CD4-positive, alpha-beta T cell treated with Interleukin-6 for 4 hours (primary cell): ENCODE measurements at places on chromosomes 5 and 9.

DNA sequence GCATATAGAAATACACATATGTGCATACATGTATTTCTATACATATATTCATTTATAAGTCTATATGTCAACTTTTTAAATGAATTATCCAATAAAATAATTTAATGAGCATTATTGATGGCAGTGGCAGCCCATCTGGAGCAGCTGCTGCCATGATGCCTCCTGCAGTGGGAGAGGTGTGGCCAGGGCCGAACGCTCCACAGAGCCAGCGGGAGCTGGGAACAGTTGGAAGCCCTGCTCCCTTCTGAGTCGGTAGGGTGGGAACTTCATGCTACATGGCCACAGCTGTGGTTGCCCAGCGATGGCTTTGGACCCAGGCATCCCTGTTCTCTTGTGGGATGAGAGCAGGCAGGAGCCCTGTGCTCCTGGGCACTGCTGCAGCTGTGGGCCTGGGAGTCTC, 812.4 kb upstream of the CTNND2 start:
- no peak for DNase-seq

DNA sequence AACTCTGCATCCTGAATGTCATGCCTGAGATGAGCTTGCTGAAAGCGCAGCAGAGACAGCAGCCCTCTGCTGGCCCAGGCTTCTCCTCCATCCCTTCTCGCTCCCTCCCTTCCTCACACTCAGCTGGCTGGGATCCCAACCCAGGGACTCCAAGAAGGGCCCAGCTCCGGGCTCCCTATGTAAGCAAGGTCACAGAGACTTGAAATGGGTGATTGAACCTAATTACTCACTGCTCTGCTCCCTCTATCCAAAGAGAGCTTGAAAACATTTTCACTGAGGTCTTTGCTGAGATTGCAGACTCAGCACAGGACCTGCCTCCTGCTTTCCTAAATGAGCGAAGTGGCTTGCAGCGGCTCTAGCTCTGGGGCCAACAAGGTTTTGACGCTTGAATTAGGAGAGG, 42.8 kb downstream of the RAPGEF1 start:
- DNase-seq, result no peak

DNA sequence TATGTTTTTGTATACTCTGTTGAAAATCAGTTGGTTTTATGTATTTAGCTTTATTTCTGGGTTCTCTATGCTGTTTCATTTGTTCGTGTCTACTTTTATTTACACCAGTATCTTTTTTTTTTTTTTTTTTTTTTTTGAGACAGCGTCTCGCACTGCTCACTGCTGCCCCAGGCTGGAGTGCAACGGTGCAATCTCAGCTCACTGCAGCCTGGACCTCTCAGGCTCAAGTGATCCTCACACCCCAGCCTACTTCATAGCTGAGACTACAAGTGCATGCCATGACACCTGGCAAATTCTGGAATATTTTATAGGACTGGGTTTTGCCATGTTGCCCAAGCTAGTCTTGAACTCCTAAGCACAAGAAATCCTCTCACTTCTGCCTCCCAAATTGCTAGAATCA, 869.4 kb upstream of the CDH6 start:
- no peak for DNase-seq

DNA sequence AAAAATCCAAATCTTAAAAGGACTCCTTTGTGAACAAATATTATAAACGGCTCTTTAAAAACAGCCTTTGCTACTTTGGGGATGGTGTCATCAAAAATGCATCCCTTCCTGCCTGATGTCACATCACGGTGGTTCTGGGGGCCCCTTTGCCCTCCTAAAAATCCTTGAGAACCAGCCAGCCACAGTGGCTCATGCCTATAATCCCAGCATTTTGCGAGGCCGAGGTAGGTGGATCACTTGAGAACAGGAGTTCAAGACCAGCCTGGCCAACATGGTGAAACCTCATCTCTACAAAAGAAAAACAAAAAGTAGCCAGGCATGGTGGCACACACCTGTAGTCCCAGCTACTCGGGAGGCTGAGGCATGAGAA, 43.9 kb downstream of the FNBP1 start:
- no peak for DNase-seq

DNA sequence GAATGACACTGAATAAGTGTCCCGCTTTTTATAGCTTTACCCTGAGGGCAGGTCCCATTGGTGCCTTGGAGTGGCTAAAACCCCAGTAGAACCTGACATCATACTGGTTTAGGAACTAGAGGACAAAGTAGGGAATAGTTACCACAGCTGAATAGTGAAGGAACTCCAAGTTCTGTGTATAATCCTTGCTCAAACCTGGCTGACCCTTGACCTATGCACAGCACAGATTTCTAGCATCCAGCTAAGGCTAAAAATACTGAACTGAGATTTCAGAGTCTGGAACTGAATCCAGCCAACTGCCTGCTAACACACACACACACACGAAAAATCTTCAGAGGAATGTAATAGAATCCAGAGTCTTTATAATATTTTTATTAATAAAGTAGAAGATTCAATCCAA, 50.8 kb downstream of the C5 start:
- DNase-seq, result no peak

- DNase-seq, result no peak
Measured at GRCh38 chr9:16637911-16638310, 232.6 kb downstream of the BNC2 start.

GRCh38 chr9:15936306-15936921, 383.6 kb downstream of the CCDC171 start:
- no peak for DNase-seq

DNA sequence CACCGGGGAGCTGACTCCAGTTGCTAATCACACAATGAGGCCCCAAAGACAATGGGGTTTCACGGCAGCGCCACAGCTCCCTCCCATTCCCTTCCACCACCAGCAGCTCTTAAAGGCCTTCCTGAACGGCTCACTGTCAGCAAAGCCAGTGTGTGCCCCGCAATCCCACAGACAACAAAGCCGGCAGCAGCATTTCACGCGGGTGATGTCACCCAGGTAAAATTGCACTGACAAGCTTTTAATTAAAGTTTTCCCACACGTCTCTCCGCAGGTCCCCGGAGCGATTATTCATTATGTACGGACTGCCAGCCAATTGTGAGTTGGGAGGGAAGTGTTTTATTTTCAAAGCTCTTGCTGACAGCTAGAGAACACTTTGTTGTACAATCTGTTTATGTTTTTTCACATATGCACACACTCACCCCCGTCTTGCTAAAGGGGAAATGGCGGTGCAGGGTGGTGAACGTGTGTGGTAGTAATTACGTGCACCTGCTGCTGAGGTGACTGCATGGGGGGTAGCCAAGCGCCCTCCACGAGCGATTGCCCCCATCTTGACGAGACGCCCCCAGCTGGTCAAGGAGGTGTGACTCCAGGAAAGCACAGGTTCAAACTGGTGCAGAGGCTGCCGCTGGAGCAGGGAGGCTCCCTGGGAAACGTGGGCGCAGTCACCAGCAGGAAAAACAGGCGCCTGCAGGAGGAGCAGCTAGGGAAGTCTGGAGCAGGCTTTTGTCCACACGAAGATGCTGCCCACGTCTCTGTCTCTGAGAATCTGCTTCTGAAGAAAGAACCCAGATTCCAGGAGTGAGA, 65.0 kb downstream of the IRX2 start:
- no peak for DNase-seq

DNA sequence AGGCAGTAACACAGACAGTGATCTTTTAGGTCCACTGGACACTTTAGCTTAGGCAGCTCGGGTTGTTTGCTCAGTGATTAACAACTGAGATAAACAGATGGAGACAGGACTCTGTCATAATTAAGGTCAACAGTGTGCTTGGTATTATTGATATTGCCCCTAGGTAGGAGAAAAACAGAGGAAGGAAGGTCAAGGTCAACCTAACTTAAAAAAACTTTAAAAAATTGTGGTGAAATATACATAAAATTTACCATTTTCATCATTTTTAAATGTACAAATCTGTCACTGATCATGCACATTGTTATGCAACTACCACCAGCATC, 2.1 kb upstream of the HSPA4 start:
- no peak for DNase-seq

GRCh38 chr5:107291866-107292265, 378.9 kb downstream of the EFNA5 start:
- no peak for DNase-seq

DNA sequence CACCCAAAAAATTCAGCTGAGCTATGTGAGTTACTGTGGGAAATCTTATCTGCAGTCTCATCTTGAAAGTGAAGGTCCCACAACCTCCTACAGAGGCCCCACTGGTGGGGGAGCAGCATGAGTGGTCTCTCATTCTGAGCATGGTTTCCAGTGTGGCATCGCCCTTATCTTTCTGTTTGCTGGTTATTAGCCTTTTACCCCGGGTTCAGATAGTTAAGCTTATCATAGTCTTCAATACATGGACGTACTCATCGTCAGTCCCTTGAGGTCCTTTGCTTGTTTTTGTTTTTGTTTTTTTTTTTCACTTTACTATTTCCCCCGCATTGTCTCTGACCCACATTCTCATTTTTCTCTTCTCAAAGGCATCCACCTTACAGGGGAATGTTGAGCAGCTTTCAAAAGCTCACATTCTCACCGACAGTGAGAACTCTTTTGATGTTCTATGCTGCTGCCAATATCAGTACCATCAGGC, 7.7 kb upstream of the HAVCR2 start:
- no peak for DNase-seq

DNA sequence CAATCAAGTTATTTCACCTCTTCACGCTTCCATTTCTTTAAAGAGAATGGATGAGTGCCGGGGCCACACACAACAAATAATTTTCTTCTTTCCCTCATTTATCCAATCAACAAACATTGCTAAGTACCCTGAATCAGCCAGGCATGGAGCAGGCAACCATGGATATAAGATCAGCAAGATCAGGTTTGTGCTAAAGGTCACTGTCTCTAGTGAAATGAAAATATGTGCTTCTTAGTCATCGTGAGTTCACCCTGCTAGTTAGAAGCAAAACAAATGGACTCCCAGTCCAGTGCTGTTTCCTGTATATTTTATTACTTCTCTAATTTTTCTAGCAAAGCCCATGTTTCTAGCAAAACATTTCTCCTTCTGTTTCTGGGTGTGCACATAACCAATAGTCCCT, 629.2 kb downstream of the BNC2 start:
- no peak for DNase-seq

GRCh38 chr9:126517833-126518356, 95.8 kb upstream of the LMX1B start:
- DNase-seq, result no peak

DNA sequence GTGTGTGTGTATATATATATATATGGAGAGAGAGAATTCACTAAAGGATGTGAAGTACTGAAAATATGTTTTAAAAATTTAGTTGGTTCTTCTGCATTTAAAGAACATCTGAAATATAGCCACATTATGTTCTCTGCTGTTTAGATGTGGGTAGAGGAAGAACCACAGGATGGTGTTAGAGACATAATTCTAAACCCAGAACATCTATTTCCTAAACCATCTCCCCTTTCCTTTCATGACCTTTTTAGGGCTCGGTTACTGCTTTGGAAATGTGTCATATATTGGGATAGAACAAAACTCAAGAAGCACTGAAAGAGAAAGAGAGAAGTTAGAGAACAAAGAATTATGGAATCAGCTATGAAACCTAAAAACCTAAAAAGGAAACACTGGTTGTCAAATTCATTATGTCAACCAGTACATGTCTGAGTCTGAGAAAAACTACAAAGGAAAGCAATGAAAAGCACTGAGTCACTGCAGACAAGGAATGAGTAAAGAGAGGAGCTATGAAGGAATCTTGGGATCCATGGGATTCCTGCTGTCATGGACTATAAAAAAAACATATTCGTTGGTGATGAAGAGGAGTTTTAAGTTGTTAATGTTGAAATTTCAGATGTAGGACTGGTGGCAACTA, 28.4 kb downstream of the SLC12A2 start:
- no peak for DNase-seq

- DNase-seq, result no peak
Measured at GRCh38 chr5:35365758-35366157, 135.5 kb upstream of the PRLR start.

- no peak for DNase-seq
Measured at GRCh38 chr5:5181650-5182324, 41.7 kb downstream of the ADAMTS16 start.

DNA sequence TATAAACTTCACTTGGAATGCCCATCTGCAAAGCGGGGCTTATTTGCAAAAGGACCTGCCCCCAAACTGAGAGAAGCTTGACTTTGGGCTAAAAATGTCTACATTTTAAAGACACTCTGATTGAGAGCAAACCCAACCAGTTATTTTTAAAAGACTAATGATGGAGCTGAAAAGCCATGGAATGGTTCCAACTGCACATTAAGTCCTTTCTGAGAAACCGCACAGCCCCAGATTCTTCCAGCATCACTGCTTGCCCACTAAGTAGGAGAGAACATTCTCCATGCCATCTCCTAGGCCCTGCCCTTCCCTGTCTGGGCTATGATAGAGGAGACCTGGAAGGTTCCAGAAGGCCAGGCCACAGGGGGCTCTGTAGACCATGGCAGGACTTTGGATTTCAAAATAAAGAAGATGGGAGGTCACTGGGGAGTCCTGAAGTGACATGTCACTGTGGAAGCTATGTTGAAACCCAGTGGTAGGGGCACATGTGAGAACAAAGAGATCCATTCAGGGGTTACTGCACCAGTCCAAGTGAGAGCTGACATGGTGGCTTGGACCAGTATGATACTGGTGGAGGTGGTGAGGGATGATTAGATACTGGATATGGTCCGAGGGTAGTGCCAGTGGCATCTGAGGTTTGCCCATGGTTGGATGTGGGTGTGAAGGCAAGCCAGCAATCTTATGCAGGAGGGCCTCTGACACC, 179.2 kb downstream of the DAB2IP start:
- DNase-seq, result no peak

DNA sequence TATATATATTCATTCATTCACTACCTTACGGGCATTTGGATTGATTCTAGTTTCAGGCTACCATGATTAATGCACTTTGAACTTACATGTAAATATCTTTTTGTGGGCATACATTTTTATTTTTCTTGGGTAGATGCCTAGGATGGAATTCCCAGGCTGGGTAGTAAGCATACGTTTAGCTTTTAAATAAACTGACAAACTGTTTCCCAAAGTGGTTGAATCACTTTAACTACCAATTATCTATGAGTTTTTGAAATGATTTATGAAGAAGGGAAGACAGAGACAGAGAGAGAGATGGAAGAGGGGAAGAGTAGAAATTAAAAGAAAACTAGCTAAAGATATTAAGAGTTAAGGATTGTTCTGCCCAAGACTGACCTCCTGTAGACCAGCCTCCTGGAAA, 612.6 kb downstream of the PSAT1 start:
- DNase-seq, result no peak

DNA sequence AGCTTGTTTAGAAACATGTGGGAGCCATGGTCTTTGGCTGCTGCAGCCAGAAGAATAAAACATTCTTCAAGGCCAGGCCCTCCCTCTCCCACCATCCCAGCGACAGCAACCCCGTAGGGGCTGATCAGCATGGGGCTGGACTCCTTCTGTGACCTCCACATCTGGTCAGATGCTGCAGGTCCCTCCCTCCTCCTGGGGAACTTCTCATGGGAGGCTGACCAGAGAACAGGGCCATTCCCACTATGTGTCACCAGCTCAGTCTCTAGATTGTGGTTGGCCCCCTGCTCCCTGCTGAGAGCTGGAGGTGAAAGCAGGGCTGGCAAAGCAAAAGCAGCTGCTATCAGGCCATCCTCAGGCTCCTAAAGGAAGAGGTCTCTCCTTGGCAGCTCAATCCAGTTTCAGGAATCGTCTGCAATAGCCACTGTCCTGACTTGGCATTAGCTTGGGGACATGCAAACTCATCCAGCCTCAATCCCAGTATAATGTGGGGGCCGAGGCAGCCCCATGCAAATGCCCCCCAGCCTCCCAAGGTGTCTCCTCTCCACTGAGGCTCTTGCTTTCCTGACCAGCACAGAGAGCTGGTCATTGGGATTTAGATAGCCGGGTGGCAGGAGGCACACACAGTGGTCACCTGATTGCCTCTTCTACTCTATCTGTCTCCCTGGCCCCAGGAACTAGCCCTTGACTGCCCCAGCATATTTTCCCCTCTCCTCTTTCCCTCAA, 81.5 kb downstream of the NRG2 start:
- no peak for DNase-seq
